Pons (tissue), 1 donor: ENCODE measurements at places on chromosomes 13 and 19.

GRCh38 chr19:2194513-2195078 lies 30.9 kb downstream of the DOT1L start:
- DNase-seq, result no peak

GRCh38 chr13:110126391-110126961 lies 180.5 kb downstream of the COL4A1 start:
- DNase-seq, result peak; percentile 52

GRCh38 chr19:18626906-18627305 lies 9.9 kb upstream of the KLHL26 start:
- DNase-seq, result no peak

GRCh38 chr13:35704331-35704730 lies 227.8 kb upstream of the MAB21L1 start:
- no peak for DNase-seq

- DNase-seq, result no peak
These were observed 596.5 kb upstream of the MIR17HG start for GRCh38 chr13:90751026-90751425.

DNA sequence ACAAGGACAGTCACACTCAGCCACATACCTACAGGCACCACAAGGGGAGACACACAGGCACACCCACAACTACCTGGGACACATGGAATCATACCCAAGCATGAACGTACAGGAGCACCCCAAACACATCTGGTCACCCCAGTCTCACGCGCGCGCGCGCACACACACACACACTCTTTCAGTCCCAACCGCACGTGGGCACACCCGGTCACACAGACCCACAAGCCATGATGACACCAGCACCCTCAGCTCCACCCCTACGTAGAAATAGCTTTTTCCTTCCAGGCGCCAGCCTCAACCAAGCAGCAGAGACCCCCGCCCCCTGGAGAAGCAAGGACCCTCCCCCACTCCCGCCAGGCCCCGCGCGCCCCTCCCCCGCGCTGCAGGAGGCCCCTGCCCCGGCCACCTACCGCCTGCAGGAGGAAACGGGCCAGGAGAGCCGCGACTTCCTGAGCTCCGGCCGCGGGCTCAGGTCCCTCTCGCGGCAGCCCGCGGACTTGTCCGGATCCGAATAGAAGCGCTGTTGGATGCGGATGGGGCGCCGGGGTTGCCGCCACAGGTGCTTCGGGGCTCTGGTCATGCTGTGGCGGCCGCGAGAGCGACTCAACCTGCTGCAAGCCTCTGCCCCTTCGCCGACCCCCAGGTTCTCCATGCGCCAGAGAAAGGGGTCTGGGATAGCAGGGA lies 6.4 kb upstream of the PDE4C start:
- DNase-seq, result no peak

DNA sequence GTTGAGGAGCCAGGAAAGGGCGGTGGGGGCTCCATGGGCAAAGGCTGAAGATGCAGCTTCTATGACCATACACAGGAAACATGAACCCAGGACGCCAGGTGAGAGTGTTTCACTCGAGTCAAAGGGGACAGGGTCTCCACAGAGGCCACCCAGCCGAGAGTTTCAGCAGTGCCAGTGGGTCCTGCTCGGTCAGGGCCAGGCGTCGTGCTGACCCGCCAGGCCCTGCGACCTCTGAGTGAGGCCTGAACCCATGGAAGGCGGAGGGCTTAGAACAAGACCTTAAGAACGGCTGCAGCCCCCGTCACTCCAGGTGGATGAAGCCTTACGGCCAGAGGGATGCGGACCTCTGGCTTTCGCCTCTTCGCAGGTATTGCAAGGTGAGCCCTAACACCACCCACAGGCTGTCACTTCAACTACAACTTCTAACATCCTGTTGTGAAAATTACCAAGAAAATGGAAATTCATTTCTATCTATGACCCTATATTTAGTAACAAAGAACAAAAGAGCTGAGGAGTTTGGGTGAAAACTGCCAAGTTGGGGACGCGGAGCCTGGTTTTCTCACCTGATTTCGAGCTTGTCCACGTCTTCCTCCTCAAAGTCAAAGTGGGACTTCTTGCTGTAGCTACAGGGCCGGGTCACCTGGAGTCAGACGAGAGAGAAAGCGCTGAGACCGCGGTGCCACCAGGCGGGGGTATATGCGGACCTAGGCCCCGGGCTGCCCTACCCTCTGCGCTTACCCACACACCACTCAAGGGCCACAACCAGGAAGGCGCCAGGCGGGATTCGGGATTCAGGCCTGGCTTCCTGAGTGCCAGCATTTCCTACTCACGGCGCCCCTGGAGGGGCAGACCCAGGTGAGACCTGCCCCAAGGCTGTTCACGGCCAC lies 50.1 kb upstream of the C13orf46 start:
- DNase-seq, result no peak

DNA sequence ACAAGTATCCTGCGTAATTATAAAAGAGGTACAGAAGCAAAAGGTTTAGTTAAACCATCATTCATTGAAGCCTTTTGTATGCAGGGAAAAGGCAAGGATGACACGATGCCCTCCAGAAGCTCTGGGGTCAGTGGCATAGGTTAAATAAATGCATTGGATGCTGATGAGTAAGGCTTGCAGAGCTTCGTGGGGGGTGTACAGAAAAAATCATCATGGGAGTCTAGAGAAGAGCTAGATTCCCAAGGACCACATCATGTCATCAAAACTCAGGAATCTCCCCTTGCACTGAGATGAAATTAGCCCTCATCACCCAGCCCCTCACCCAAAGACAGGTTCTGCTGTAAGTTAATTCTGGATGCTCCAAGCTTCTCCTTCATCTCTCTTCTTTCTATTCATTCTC lies 8.3 kb downstream of the FPR1 start:
- no peak for DNase-seq

GRCh38 chr13:32264407-32264806 lies 50.8 kb downstream of the ZAR1L start:
- no peak for DNase-seq

GRCh38 chr19:55641426-55642152 lies 787 bp downstream of the ZNF580 start:
- no peak for DNase-seq

GRCh38 chr19:2337329-2337707 lies 8.8 kb downstream of the SPPL2B start:
- peak; percentile 74 for DNase-seq

DNA sequence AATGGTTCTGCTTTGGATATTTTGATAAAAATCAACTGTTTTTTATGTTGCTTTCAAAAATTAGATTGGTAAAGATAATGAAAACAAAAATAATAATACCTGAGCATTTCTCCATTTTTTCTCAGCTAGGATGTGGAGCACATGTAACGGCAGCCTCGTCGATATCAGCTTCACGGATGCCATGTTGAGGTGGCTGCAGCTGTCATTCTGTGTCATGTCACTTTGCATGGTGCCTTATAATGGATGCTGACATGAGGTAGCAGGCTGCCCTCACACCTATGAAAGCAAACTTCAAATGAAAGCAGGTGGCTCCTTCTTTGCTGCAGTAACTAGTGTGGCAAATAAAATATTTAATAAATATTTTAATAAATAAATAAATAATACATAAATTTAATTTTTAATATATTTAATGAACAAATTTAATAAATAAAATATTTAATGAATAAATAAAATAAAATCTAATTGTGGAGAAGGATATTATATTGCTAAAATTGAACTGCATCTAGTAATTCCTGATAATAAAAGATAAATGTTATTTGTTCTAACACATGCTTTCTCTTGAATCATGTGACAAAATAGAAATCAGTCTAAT lies 955.7 kb upstream of the SLC10A2 start:
- DNase-seq, result no peak

DNA sequence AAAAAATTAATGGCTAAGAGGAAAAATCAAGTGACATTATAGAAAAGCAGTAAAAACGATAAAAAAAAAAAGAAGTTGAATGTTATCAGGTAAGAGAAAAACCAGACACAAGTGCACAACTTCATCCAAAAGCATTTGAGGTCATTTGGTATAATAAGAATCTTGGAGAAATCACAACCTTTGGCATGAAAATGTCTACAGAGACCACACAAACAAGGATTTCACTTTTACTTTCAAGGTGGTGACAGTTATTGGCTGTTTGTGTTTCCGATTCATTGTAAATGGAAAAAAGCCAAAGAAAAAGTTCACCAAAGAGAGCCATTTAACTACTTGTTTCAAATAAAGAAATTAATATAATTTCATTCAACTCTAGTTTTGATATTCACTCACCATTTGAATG lies 1193.5 kb downstream of the PCDH9 start:
- no peak for DNase-seq

GRCh38 chr19:5588441-5588840 lies 20.7 kb upstream of the TINCR start:
- DNase-seq, result peak; percentile 24

- DNase-seq, result no peak
These were observed 376.4 kb downstream of the GPC6 start for GRCh38 chr13:93603043-93603442.

- DNase-seq, result peak; percentile 43
These were observed 117.5 kb downstream of the ATP8A2 start for GRCh38 chr13:25489238-25489637.

GRCh38 chr19:55145232-55145631 lies 3.8 kb downstream of the TNNT1 start:
- DNase-seq, result no peak

DNA sequence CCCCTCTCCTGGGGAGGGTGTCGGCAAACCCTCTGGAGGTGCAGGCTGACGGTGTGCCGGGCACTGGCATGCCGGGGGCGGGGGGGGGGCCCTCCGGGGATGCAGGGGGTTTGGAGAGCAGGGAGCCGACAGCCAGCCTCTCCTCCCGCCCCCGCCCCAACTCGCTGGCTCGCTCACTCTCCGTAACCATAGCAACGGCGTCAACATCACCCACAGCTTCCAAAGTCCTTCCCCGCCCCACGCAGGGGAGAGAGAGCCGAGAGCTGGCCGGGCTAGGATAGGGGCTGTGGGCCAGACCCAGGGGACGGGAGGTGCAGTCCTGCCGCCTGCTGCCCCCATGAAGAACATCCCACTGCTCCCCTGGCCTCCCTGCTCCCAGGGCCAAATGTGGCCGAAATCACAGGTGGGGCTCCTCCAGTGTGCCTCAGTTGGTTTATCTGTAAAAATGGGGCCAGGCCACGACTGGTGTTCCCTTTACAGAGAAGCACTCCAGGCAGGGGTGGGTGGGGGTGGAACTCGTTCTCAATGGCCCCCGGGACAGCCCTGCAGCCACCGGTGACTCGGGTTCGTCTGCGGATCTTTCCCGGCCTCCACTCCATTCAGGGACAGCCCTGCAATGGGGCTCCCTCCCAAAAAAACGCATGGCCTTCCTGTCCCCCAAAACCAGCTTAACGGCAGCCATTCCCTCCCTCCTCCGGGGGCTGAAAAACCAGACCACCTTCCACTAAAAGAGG lies 3.2 kb downstream of the KLF16 start:
- no peak for DNase-seq

- no peak for DNase-seq
These were observed 60.5 kb downstream of the WDR87 start for GRCh38 chr19:37845932-37846331.

GRCh38 chr13:45142440-45143345 lies 22.4 kb downstream of the GTF2F2 start:
- DNase-seq, result peak; percentile 69

GRCh38 chr19:30131722-30132291 lies 189.8 kb downstream of the URI1 start:
- DNase-seq, result no peak

- DNase-seq, result no peak
These were observed 67.2 kb downstream of the ALOX5AP start for GRCh38 chr13:30802501-30802900.

- DNase-seq, result no peak
These were observed 5.3 kb upstream of the PTPRS start for GRCh38 chr19:5345895-5346386.

DNA sequence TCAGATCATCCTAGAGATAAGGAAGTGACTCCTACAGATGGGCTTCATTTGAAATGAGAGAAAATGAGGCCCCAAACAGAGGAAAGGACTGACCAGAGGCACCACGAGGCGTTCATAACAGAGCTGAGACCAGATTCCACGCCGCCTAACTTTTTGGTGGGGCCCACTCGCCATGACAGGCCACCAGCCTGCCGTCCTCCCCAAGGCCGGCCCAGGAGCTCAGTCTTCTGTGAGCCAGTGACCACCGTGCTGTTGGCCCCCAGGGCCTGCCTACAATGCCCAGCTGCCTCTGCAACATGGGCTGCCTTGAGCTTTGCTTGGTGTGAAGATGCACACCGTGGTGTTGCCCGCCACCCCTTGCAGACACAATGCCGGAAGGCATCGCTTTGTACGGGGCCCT lies 40.5 kb downstream of the TSHZ3 start:
- DNase-seq, result no peak

GRCh38 chr13:111171629-111172028 lies 56.5 kb downstream of the ARHGEF7 start:
- DNase-seq, result no peak

GRCh38 chr13:103188713-103189326 lies 122.6 kb upstream of the SLC10A2 start:
- DNase-seq, result peak; percentile 47

GRCh38 chr19:17063428-17063827 lies 11.8 kb downstream of the HAUS8 start:
- DNase-seq, result no peak

DNA sequence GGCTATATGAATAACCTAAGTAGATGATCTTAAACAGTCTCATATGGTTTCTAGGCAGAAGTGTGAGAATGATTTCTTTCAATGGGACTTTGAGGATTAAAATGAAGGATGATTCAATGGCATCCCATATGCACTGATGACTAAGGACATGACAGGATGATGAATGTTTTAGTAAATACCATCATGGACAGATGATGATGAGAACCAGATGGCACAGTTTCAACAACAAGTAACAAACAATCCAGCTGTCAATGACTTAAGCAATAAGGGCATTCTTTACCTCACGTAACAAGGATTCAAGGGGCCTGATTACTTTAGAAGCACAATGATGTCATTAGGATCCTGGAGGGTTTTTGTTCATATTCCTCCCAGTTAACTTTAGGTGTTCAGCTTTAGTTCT lies 2678.4 kb downstream of the PCDH9 start:
- DNase-seq, result no peak

DNA sequence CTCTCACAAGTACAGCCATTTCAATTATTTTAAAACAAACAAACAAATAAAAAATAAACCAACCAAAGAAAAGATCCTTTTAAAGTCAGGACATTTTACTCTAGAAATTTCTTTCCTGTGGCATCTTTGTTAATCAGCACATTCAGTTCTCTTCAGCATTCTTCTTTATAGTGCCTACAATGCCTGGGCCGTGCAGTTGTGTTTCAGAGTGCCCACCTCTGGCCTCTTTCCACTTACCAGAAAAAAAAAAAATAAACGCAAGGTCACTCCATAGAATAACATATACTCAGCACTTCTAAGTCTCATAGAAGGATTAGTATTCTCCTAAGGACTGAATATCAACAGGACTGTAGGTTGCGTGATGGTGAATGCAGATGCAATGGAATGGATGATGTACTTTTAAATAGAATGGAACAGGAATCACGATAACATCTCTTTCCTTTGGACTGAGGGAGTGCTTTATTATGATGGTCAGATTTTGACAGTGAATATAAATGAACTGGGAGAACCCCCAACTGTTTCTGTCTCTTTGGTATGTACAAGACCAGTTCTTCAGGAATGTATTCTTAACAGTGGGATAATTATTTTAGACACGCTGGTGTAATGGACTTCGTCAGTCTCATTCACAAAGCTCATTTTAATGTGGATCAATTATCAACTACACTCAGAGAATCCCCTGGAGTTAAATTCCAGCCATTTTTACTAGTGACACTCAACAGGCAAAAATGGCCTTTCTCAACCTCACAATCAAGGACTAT lies 125.0 kb upstream of the NBEA start:
- no peak for DNase-seq
